ENCODE measurements at places on chromosomes 11 and 22. TPM values are rescaled to one million over a fixed set of nuclear protein-coding genes. Genes with fewer than 3 reads are reported as not detected.

The OR5B21 gene
- total RNA-seq, result 0.37 TPM

The GRM5 gene
- not detected for total RNA-seq

The FOLR2 gene
- total RNA-seq, result not detected

The MRGPRX3 gene
- total RNA-seq, result not detected

The RIC3 gene
- total RNA-seq, result 16.9 TPM

The NUDT8 gene
- 8.8 TPM for total RNA-seq

The CD6 gene
- 368 TPM for total RNA-seq

The LMNTD2 gene
- 3.4 TPM for total RNA-seq

The PGM2L1 gene
- 8.4 TPM for total RNA-seq

The HEPHL1 gene
- total RNA-seq, result not detected

The BAD gene
- 32.0 TPM for total RNA-seq

The SNRPD3 gene
- 139 TPM for total RNA-seq

The PDE2A gene
- total RNA-seq, result 0.40 TPM

The TRIM49 gene
- total RNA-seq, result not detected

The SAA4 gene
- total RNA-seq, result not detected

The SMTN gene
- 46.1 TPM for total RNA-seq

The DDTL gene
- total RNA-seq, result 3.4 TPM

The ISX gene
- total RNA-seq, result not detected
